ENCODE measurements at places on chromosomes 13 and 19.
A peak's percentile ranks its signal among the peaks of the same experiment; 100 is the strongest.

DNA sequence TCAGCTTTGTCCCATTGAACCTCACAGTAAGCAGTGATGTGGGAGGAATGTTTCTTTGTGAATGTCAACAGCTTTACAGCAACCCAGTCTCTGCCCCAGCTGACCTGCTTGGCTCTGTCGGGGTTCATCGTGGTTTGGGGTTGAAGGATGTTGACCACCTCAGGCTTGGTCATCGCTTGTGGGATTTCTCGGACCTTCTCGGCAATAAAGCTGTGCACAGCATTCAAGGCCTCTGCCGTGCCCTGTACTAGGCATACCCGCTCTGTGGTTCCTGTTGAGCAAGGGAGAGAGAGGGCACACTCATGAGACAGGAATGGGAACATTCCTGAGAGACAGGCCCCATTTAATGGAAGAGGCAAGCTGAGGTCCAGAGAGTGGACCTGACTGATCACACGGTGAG lies 20.0 kb downstream of the NOVA2 start:
- no peak for DNase-seq

GRCh38 chr19:16771618-16772017 lies 52.0 kb downstream of the NWD1 start:
- peak; percentile 78 for DNase-seq

DNA sequence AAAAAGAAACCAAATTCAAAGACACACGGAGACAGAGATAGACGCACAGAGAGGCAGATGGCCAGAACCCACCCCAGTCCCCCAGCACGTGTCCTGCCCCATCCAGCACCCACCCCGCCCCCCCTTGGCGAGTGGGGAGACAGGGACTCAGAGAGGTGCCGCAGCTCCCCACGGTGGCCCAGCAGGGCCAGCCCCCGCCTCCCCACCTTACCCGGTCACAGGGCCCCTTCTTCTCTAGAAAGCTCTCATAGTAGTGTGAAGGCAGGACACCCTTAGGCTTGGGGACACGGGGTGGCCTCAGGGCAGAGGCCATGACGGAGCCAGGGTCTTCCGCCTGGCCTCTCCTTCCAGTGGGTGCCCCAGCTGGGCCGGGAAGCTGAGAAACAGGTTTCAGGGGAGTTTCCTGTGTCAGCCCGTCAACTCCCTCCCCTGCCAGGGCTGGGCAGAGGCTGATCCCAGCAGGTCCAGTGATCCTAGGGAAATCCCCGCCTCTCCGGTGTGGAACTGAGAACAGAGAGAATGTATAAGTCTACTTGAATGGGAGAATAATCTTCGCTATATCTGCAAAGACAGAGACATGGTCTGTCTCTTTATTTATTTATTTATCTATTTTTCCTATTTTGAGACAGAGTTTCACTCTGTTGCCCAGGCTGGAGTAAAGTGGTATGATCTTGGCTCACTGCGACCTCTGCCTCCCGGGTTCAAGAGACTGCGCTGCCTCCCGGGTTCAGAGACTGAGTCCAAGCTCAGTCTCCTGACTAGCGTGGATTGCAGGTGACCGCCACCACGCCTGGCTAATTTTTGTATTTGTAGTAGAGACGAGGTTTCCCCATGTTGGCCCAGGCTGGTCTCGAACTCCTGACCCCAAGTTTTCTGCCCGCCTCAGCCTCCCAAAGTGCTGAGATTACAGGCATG lies at the start of gene STAP2:
TSS of gene STAP2 (minus strand) at position 387 of the 915 bp plus-strand sequence. CDS start at position 313, 74 bp downstream.
- DNase-seq: peak; percentile 82

- DNase-seq: peak; percentile 15
Measured at GRCh38 chr19:18730885-18731513, 47.5 kb downstream of the CRTC1 start.

GRCh38 chr19:42268704-42269477 lies at the start of gene CIC:
CIC (plus strand) TSS chr19:42269252; CDS start chr19:42271784, 2,532 bp downstream.
- peak; percentile 100 for DNase-seq

GRCh38 chr13:40586886-40587565 lies 79.4 kb downstream of the FOXO1 start:
- no peak for DNase-seq

- DNase-seq: no peak
Measured at GRCh38 chr13:21594715-21595545, 9.0 kb downstream of the MICU2 start.

- no peak for DNase-seq
Measured at GRCh38 chr13:99600318-99600717, 99.0 kb downstream of the TM9SF2 start.

GRCh38 chr19:14433554-14434501 lies 722 bp downstream of the PKN1 start:
- no peak for DNase-seq

DNA sequence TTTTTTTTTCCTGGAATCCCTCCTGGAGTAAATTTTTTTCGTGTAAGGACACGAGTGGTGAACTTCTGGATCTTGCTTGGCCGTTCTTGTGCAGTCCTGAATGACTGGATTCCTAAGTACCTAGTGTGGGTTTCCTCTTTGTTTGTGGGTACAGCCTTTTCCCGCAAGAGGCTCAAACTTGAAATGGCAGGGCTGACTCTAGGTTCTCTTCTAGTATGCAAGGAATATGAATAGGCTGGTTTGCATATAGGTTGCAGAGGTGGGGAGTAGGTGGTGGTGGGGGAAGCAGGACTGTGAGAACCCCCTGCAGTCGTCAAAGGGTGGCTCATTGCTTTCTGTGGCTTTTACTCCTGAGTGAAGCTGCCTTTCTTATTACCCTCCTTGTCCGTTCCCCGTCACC lies 13.6 kb downstream of the UBAC2 start:
- no peak for DNase-seq
